ENCODE measurements at places on chromosomes 16 and 17.

DNA sequence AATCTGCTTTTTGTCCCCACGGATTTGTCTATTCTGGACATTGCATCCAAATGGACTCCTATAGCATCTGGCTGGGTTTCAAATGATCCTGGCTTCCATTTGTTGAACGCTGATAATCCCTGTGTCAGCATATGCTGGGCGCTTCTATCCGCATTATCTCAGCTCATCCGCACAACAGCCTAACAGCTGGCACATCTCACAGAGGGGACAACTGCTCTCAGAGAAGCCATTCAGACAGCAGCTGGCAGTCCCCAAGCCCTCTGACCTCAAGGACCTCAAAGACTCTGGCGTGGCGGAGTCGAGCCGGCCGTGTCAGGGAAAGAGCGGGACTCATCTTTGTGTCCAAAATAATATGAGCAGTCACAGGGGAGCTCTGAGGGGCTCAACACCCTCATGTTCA is 82.3 kb downstream of the NT5M start:
- no peak overlapping the region for H3K27ac ChIP-seq
- H3K4me3 ChIP-seq = no peak overlapping the region
- peaks cover 49% of the 10 kb centered on the region for H3K27me3 ChIP-seq
- no peak for DNase-seq

DNA sequence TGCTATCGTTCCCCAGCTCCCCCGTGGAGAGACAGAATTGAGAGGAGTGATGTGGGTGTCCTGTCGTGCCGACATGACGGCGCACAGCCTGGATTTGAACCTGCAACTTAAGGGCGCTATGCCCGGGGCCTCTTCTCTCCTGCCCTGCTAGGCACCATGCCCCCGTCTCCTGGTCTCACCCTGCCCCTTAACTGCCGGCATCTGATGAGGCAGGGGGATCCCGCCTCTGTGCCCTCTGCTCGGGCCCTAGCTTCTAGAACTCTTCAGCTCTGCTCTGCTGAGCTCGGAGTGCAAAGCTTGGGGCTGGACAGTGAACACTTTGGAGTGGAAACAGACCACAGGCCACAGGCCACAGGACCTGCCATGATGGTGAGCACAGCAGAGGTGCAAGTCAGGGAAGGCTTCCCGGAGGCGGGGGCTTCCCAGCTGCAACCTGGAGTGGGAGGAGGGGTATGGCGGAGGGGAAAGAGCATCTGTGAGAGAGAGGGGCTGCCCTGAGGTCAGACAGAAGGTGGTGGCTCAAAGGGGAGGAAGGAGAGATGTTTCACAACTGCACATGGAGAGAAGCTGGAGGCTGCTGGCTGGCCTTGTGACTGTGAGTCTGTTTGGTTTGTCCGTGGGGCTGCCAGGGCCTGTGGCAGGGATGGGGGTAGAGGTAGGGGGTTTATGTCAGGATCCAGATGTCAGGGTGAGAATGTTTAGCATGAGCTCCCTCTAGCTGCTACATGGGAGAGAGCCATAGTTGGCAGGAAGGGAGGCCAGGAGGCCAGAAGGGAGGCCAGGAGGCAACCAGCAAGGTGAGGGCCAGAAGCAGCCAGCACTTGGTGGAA is 107.8 kb downstream of the CRLF3 start:
- no peak overlapping the region for H3K27ac ChIP-seq
- H3K36me3 ChIP-seq = no peaks in the 10 kb centered on the region
- peaks cover 8% of the 10 kb centered on the region for H3K4me1 ChIP-seq
- H3K4me3 ChIP-seq = no peak overlapping the region

- H3K36me3 ChIP-seq = no peaks in the 10 kb centered on the region
- peaks cover 40% of the 10 kb centered on the region for H3K27me3 ChIP-seq
- H3K4me1 ChIP-seq = peaks cover 5% of the 10 kb centered on the region
Measured at GRCh38 chr16:2333231-2333630, 7.3 kb downstream of the ABCA3 start.

- H3K36me3 ChIP-seq = no peaks in the 10 kb centered on the region
- no peaks in the 10 kb centered on the region for H3K4me1 ChIP-seq
- peaks cover 40% of the 10 kb centered on the region for H3K27me3 ChIP-seq
- H3K4me3 ChIP-seq = no peak overlapping the region
- DNase-seq = no peak
Measured at GRCh38 chr17:49859991-49860953, 12.4 kb upstream of the TAC4 start.

GRCh38 chr16:48961546-48961945 is 320.1 kb downstream of the CBLN1 start:
- no peaks in the 10 kb centered on the region for H3K36me3 ChIP-seq
- H3K4me1 ChIP-seq = no peaks in the 10 kb centered on the region
- H3K27me3 ChIP-seq = no peaks in the 10 kb centered on the region
- H3K4me3 ChIP-seq = no peak overlapping the region
- no peak overlapping the region for H3K27ac ChIP-seq

GRCh38 chr17:43898446-43898845 is 8.9 kb downstream of the MPP2 start:
- peaks cover 59% of the 10 kb centered on the region for H3K27me3 ChIP-seq
- DNase-seq = no peak
- no peak overlapping the region for H3K4me3 ChIP-seq
- no peaks in the 10 kb centered on the region for H3K36me3 ChIP-seq

DNA sequence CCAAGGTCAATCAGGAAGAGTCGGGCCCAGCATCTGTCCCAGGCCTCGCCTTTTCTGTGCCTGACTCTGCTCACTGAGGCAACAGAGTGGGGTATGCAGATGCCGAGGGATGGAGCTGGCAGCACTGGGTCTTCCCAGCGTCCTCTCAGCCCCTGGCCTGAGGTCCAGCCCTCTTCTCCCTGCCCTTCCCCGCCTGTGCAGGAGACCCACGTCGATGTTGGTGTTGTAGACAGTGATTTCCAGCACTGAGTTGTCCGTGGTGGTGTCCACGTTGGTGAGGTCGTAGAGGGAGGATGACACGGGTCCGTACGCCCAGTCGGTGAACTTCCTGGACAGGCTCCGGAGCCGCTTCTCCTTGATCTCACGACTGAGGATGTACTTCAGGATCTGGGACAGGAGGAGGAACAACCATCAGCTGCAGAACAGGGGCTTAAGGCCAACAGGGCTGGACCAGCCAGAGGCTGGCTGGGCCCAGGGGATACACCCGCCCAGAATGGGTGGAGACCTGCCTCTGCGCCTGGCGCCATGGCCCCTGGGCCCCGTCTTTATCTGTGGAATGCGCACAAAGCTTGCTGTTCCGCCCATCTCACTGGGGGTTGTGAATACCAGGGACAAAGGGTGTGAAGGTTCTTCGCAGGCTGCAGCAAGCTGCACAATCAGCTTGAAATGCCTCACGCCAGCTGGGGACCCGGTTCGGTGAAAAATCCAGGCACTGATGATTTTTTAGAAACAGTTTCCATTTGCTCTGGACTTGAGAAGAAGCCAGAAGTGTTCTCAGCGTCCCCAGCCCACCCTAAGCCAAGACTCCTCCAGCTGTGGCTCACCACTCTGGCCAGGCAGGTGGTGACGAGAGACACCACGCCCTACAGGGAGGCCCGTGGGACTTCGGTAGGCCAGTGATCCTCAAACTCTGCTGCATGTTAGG is 27.5 kb downstream of the TRPV3 start:
- H3K27ac ChIP-seq = no peak overlapping the region
- no peak overlapping the region for H3K4me3 ChIP-seq
- DNase-seq = no peak
- peaks cover 5% of the 10 kb centered on the region for H3K27me3 ChIP-seq
- H3K4me1 ChIP-seq = peaks cover 3% of the 10 kb centered on the region

GRCh38 chr16:50696575-50697420 is 3.4 kb downstream of the NOD2 start:
- H3K27ac ChIP-seq = peak overlapping the region; percentile 11
- H3K4me3 ChIP-seq = no peak overlapping the region
- peaks cover 2% of the 10 kb centered on the region for H3K36me3 ChIP-seq

DNA sequence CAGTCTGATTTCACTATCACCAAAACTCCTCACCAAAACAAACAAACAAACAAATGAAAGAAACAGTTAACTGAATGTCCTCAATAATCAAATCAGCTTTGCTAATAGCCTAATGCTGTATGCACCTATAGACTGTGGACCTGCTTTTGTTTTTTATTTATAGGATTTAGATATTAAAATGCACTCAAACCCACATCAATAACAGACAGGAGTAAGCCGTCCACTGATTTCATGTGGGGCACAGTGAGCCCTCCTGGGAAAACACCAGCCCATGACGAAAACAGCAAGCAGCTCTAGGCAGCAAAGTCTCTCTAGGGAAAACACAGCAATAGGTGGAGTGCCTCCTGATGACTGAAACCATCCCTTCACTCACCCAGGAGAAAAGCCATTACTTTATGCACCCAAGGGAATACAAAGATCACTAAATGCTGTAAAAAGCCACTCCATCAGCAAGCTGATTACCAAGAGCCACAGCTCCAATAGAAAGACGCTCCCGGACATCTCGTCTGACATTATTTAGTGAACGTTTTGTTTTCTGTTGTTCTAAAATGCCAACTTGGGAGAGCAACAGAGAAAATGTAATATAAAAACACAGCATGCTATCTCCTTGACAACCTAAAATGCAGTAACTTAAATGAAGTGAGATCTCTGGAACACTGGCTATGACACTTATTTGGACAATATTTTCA is 47.8 kb downstream of the ANKFY1 start:
- no peak overlapping the region for H3K4me3 ChIP-seq
- H3K4me1 ChIP-seq = peaks cover 6% of the 10 kb centered on the region
- H3K27me3 ChIP-seq = no peaks in the 10 kb centered on the region
- H3K36me3 ChIP-seq = peaks cover 15% of the 10 kb centered on the region

- H3K27ac ChIP-seq = no peak overlapping the region
- no peak overlapping the region for H3K4me3 ChIP-seq
- H3K4me1 ChIP-seq = peaks cover 15% of the 10 kb centered on the region
- no peak for DNase-seq
- peaks cover 5% of the 10 kb centered on the region for H3K27me3 ChIP-seq
Measured at GRCh38 chr17:55564081-55564480, 52.8 kb upstream of the SMIM36 start.

DNA sequence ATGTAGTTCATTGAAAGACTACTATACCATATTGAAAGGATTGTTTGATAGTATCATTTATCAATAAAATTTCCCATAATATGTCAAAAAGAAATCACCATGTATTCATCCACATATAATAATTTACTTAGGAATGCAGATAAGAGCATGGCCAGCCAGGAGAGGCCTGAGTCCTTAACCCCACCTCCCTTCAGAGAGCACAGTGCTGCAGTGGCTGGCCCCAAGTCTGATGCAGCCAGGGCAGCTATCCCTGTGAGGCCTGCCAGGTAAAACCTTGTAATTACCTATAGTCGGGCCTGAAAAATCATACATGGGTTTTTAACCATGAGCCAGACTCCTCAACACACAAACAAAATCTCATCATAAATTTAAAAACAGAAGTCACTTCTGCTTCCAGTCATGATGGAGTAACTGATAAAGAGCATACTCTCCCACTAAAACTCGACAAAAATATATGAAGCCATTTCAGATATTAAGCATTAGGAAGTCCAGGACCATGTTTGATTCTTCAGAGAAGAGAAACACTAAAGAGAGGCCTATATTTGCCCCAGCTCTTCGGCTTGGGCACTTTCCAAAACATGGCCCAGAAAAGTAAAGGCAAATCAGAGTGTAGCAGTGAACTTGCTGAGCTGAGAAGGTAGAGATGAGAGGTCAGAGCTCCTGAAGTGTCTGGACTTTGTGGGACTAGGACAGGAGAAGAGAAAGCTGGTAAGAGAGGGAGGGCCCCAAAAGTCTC is 40.9 kb upstream of the CCNF start:
- no peak overlapping the region for H3K27ac ChIP-seq
- no peak overlapping the region for H3K4me3 ChIP-seq
- H3K4me1 ChIP-seq = peaks cover 4% of the 10 kb centered on the region
- H3K27me3 ChIP-seq = peaks cover 9% of the 10 kb centered on the region

GRCh38 chr16:88472637-88473205 is 19.6 kb downstream of the ZFPM1 start:
- no peak for DNase-seq
- no peak overlapping the region for H3K4me3 ChIP-seq
- H3K27me3 ChIP-seq = peaks cover 11% of the 10 kb centered on the region
- no peaks in the 10 kb centered on the region for H3K36me3 ChIP-seq
- peaks cover 54% of the 10 kb centered on the region for H3K4me1 ChIP-seq
- H3K27ac ChIP-seq = no peak overlapping the region
